Jurkat, Clone E6-1 (cell line): ENCODE measurements at places on chromosomes 5 and 9.

DNA sequence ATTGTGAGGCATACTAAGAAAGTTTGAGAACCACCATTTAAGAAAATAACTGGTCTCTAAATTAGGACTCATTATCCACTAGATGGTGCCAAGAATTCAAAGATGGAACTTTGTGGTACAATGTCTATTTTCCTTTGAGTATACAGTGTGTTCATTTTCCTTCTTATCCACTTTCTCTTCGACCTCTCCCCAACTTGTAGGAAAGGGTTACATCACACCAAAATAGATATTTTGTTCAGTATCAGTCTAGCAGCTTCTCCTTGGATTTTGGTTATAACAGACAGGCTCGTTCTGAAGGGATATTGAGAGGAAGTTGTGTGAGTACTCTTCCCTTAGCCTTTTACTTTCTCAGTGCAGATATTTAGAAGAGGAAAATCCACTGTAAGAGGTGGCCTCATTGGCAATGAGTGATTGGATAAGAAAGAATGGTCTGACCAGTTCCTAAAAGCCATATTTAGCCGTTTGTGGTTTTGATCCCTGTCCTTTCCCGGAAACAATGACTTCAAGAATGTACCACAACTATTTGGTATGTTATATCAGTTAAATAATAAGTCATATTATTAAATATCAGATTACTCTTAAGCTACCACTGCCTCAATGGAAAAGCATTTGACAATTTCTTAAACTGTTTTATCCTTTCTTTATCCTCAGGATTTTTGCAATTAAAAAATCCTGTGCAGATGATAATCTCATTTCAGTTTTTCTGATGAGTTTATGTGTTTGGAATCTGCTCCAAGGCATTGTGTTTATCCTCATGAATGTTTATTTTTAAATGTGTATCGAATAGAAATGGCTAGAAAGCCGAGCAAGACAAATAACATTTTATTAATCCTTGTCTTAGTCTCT, 69.0 kb upstream of the GRAMD2B start:
- peak; percentile 41 for DNase-seq

- no peak for DNase-seq
Observed at GRCh38 chr5:143428738-143429420, 25.4 kb upstream of the NR3C1 start.

DNA sequence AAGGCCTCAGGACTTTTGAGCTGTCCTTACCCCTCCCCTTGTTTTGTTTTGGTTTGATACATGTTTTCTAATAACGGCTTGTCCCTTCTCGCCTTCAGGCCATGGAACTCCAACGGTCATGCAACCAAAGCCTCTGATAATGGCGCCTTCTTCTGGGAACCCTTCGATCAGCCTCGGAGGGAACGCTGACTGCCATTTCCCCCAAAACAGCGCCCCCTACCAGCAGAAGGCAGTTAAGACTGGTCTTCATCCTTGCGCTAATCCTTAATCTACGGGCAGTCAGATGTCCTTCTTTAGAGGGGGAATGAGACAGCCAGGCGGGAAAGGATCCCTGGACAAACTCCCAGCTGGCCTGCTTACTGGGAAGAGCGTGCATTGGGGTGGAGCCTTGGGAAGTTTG, 276.6 kb downstream of the ICE1 start:
- DNase-seq: no peak

GRCh38 chr9:94159069-94159939, 75.0 kb downstream of the PTPDC1 start:
- DNase-seq: no peak

DNA sequence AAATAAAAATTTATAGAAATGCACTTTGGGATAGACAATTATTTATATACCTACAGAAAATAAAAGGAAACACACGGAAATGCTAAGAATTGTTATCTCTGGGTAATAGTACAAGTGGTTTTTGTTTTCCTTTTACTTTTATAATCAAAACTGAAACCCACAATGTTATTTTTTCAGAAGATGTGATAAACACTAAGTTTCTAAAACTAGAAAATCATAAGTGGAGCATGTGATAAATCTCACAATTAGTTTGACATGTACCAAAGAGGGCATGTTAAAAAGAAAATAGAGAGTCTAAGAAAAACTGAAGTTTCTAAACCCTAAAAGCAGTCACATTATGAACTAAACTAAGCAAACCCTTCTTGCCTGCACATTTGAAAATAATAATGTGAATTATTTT, 61.1 kb downstream of the OXCT1 start:
- no peak for DNase-seq

- no peak for DNase-seq
Observed at GRCh38 chr9:71987471-71988371, 72.7 kb downstream of the C9orf57 start.

DNA sequence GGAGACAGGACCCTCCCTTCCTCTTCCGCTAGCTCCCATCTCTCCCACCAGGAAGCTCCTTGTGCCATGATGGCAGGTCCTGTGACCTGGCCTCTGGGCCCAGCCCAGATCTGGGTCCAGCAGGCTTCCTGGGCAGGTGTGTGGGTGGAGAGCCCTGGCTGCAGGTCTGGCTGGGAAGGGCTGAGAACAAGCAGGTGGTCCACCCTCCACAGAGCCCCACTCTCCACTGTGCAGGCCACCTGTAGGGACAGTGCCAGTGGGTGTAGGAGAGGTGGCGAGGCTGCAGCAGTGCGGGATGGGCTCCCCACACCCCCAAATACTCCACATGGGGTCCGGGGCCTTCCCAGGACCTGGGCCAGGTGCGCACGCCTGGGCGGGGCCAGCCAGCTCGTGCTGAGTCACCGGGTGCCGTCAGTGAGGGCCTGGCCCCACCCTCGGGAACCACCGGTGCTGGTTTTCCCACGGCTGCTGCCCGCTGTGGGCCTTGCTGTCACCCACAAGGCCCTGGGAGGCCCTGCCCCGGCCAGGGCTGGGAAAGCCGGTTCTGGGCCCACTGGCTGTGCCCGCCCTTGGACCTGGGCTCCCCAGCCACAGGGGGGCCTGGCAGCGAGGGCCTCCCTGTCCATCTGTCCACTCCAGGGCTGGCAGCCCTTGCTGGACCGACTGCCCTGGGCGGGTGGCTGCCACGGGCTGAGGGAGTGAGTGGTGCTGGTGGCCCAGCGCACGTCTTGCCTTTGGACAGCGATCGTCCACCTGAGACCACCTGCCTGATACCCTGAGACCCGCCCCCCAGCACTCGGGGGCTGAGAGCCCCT, 9.3 kb upstream of the NRARP start:
- DNase-seq: no peak

DNA sequence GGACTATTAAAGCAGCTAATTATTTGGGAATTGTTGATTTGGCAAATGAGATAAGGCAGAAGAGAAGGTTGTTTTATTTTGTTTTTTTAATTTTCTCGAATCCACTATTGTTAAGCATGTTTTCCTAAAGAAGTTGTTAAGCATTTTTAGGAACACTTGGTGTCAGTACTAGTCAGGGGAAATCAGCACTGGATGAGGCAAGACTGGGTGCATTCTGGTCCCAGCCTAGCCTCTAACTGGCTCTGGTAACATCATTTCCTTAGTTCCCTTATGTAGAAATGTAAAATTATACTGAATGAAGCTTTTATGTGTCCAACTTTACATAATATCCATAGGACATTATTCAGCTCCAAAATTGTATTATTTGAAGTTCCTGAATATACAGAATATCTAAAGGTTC, 196.1 kb downstream of the PCSK5 start:
- DNase-seq: no peak
